ENCODE measurements at places on chromosomes 5 and 9. TPM values are rescaled to one million over a fixed set of nuclear protein-coding genes. Genes with fewer than 3 reads are reported as not detected.

- DNase-seq, result no peak
Observed at GRCh38 chr5:171707442-171707792, 78.2 kb upstream of the SMIM23 start.

- DNase-seq, result no peak
Observed at GRCh38 chr9:1591310-1591709, 423.8 kb upstream of the SMARCA2 start.

DNA sequence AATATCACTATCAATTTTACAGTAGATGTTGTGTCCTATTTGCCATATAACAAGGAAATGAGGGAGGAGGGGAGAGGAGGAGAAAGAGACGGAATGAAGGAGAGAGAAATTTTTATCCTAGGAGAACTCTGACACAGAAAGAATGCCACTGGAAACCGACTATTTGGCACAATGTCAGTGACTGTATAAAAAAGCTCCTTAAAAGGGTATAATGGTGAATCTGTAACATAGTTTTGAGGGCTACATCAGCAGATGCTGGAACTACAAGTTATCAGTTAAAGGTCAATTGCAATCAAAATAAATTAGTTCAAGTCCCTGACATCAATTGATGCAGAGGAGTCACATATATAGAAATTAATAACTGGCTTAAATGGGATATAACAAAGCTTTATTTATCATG is 5.7 kb downstream of the EDIL3 start:
- DNase-seq, result no peak

GRCh38 chr5:173354645-173355044 is 26.4 kb upstream of the STC2 start:
- DNase-seq, result no peak

GRCh38 chr5:12214267-12215015 is 310.2 kb upstream of the CTNND2 start:
- no peak for DNase-seq

DNA sequence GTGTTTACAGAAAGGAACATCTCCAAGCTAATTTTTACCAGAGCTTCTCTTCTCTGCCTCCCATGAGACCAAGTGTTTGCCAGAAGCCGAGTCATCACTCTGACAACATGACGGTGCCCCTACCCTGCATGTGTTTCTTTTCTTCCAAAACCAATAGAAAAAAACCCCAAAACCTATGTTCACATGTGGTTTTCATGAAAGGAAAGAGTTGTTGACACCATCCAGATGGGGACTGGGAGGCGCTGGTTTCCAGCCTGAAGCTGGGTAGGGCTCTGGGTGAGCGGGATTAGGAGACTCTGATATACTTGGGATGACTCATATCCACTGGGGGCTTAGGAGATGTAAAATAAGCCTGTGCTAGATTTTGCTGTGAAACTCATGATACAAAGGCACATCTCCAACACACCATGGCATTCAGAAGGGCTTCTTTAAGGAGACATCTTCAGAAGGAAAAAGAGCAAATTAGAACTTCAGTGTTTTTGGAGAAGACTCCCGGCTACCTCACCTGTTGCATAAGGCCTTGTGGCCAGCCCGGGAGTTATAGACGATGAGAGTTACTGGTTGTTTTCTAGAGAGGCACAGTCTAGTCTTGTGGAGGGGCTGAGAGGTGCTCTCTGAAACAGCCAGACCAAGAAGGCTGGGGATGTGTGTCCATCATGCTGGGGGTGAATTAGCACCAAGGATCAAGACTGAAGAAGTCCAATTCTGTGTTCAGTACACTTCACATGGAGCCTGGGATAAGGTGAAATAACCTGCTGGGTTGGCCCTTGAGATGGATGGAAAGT is 108.9 kb upstream of the LHFPL2 start:
- DNase-seq, result no peak

DNA sequence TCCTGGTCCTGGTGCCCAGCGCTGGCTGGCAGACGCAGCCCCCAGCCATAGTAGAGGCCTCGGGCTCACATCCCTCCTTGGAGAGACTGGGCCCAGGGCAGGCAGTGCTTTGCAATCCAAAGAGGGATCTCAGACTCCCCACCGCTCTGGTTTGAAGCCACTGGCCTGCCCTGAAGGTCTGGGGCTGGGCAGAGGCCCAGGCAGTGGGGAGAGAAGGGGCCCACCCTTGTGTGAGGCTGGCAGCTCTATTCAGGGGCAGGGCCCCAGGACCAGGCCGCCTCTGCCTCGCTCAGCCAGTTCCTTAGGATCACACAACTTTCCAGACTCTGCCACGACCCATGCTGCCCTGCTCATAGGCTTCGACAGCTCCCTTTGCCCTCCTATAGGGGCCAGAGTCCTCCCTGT is 10.7 kb upstream of the SEC16A start:
- DNase-seq, result no peak

DNA sequence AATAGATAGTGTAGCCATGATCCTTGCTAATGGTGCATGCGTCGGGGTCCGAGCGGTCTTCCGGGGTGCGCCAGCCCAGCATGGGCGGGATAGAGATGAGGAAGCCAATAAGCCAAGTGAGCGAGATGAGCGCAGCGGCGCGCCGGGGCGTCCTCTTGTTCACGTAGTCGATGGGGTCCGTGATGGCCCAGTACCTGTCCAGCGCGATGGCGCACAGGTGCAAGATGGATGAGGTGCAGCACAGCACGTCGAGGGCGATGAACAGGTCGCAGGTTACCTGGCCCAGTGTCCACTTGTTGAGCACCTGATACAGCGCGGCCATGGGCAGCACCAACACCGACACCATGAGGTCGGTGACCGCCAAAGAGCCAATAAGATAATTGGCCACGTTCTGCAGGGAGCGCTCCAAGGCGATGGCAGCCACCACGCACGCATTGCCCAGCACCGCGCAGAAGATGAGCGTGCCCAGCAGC is 1.1 kb downstream of the HTR1A start:
- DNase-seq, result no peak

DNA sequence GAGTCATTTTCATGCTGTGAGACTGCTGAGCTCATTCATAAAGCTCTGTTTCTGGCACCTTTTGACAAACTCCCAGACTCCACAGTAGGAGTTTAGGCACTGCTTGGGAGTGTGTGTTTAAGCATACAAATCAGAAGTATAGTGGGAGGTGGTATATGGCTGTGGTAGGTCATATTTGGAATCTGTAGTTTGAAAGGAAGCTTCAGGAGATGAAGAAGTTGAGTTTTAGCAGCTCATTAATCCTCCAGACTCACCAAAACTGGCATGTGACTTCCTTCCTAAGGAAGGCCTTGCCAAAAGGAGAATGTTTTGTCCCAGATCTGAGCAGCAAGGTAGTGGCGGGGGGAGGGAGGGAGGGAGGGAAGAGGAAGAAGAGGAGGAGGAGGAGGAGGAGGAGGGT is 52.8 kb downstream of the SAXO1 start:
- DNase-seq, result no peak

Gene CTXN3
- polyA plus RNA-seq, result not detected

Gene CKMT2
- polyA plus RNA-seq, result 7.4 TPM

Data from right renal cortex interstitium (tissue), 3 donors.